Activated T-cell treated with anti-CD3 and anti-CD28 coated beads for 24 hours (primary cell): ENCODE measurements at places on chromosomes 6 and 20.

DNA sequence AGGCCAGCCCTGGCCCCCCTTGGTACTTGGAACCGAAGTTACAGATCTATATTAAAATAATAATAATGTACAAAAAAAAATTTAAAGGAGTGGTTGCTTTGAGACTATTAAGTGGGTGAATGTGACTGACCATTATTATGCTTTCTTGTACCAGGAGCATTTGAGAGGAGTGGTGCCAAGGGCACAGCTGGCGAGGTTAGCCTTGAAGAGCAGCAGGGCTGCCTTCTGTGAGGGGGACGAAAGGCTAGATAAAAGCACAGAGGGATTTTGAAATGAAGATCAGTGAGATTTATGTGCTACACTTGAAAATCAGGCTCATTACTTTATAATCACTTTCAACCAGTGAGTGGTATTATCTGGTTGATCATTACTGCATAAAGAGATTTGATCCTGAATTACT is 48.6 kb downstream of the FIG4 start:
- no peak for DNase-seq

DNA sequence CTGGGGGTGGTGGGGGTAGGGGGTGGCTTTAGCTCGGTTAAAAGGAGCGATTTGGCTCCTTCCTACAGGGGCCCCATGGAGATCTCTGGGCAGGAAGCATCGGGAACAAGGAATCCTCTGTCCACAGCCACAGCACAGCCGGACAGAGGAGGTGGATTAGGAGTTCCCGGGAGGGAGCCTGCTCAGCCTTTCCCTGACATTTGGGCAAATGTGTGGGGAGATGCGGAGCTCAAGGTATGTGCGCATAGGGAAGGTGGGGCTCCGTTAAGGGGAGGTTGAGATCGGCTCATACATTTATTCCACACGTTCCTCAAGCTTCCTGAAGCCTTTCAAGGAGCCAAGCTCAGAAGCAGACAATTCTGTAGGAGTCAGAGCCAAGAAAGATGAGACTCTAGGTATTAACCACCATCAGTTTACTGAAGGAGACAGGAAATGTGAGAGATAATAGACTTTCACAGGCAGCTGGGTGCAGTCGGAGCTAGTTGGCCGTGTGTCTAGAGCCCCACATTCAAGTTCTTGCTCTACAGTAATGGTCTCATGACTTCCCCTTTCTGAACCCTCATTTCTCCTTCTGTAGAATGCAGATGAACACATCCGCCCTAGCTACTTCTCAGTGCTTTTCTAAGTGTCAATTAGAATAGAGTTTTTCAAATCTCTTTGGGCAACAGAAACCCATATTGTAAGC is 40.8 kb upstream of the EPB41L1 start:
- DNase-seq, result no peak

DNA sequence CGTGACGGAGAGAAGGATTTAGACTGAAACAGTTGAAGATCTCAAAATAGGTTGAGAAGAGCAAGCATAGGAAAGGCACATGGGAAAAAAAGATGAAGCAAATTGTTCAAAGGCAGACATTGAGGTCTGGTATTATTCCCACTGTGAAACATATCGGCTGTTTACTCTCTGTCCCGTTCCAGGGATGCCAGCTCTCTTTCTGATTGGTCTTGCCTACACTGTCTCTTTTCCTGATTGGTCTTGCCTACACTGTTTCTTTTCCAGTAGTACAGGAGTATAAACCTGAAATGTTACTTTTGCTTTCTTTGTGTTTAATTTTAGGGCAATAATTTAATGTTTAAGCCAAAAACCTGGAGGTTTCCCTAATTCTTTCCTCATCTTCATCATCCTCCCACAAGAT is 226.5 kb upstream of the MCHR2 start:
- DNase-seq, result no peak

DNA sequence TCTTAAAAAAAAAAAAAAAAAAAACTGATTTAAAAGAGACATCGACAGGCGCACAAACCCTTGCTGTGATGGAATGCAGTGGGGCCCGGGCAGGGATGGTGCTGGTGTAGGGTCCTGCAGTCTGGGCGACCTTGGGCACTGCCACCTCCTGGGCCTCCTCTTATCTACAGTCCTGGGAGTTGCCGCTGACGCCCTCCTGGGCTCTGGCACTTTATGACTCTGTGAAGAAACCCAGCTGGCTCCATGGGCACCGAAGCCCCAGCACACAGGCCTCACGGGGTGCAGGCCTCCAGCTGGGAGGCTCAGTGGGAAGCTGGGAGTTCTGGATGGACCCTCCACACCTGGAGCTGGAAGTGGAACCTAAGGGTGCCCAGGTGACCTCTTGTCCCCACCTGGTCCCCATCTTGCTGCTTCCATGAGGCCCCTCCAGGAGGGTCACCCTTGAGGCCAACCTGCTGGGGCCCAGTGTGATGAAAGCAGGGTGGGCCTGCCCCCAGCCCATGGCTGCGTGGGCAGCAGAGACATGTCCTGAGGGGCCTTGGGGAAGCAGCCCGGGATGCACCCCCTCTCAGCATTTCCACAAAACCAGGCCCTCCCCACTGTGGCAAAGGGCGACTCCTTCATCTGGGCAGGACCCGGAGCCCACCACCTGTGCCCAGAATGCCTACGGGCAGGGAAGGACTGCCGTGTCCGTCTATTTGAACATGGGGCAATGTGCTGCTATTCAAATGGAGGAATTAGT is 104.9 kb downstream of the ASXL1 start:
- no peak for DNase-seq

GRCh38 chr6:62615366-62616015 is 329.5 kb upstream of the KHDRBS2 start:
- no peak for DNase-seq

- DNase-seq, result peak; percentile 11
Measured at GRCh38 chr6:138509371-138509770, 10.1 kb upstream of the NHSL1 start.

GRCh38 chr20:43755851-43756250 is 29.0 kb upstream of the GTSF1L start:
- no peak for DNase-seq

GRCh38 chr6:80522576-80522975 is 416.1 kb downstream of the BCKDHB start:
- no peak for DNase-seq
